ENCODE measurements at places on chromosomes 7 and 10. TPM values are rescaled to one million over a fixed set of nuclear protein-coding genes. Genes with fewer than 3 reads are reported as not detected.
A peak's percentile ranks its signal among the peaks of the same experiment; 100 is the strongest.

NODAL gene
- not detected for total RNA-seq

DNA sequence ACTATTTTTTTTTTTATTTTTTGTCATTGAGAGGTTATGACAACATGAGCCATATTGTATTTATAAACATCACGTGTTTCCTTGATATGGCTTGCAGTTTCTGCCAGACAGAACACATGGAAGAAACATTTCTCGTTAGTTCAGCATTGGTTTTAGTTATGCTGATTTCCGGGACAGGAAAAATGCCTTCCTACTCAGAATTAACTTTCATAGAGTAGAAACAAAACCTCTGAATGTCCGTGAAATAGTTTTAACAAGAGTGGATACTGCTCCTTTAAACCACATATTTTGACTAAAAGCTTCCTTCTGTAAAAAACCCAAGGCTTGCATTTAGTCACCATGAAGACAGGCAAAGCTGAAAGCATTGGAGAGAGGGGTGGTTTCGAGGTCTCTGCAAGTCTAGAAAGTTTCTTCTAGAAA, 240.4 kb downstream of the KIAA1217 start:
- no peak for DNase-seq

GRCh38 chr7:27684491-27684890, 21.8 kb upstream of the HIBADH start:
- DNase-seq = no peak

MSRB2 gene
- total RNA-seq = 16.4 TPM

DNA sequence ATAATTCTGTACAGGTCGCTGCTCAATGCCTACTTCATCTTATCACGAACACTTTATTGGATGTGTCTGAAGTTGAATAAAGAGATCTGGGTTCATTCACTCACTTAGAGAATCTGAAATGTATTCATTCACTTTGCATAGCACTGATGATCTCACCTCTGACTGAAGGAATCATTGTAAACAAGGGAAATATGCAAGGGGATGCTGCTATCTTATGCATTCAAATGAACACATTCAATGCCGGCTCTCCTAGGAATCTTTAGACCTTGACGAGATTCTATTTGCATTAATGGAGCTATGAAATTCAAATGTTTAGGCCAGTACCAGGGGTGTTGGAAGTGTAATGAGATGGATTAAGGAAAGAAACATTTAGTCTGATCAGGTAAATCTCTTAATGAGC, 200.6 kb upstream of the COBL start:
- no peak for DNase-seq

PCGF6 gene
- 10.2 TPM for total RNA-seq

DNA sequence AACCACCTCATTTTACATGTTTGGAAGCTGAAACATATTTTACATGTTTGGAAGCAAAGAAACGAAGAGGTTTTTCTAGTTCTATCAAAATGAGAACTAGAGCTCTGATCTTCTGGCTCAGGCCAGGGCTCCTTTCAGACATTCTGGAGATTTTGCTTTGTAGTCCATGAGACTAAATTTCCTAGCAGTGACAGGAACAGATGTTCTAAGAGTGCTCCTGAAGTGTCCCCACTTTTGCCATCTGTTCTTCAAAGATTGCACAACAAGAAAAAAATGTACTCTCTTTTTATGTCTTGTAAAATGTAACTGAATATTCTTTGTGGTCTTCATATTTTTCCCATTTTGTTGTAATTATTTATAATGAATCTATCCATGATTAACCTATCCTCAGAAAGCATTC, 196.4 kb upstream of the PCLO start:
- DNase-seq = no peak

CPA4 gene
- total RNA-seq = 2.3 TPM

GRCh38 chr7:84633-85020, 107.7 kb upstream of the FAM20C start:
- peak; percentile 56 for DNase-seq

MAGI2 gene
- 51.3 TPM for total RNA-seq

GRM3 gene
- total RNA-seq = not detected

DNA sequence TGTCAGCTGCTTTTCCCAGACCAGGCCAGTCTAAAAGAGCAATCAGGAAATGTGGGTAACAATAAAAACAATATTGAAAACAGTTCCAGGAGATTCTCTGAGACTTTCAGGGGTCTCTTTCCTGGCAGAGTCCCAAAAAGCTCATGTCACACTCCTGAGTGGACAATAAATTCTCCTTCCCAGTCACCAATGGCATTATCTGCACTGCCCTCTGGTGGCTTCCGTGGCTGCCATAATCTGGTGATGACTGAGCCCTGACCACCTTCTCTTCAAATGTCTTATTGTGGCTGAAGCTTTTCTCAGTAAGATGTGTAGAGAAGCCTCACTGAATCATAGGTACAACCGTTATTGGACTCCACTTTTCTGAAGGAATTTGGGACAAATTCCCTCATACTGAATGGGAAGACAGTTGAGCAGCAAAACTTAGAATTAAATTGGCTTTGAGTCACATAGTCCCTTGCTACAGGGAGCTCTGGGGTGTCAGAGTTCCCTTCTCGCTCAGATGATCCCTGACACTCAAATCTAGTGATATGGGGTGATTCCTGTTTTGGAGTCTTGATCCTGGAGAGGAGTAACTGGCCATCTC, 24.4 kb upstream of the ASAH2 start:
- peak; percentile 69 for DNase-seq

GIMAP1 gene
- 8.5 TPM for total RNA-seq

OPN4 gene
- 0.18 TPM for total RNA-seq

LBX1 gene
- not detected for total RNA-seq

- DNase-seq = no peak
Observed at GRCh38 chr7:134512271-134512670, 15.1 kb upstream of the AKR1B10 start.

GRCh38 chr7:98872328-98872924, 2.6 kb upstream of the TMEM130 start:
- no peak for DNase-seq

- peak; percentile 64 for DNase-seq
Observed at GRCh38 chr7:120997882-120998474, 9.5 kb downstream of the CPED1 start.

- no peak for DNase-seq
Observed at GRCh38 chr7:143490717-143491306, 13.1 kb downstream of the TAS2R41 start.

- no peak for DNase-seq
Observed at GRCh38 chr10:33986016-33986415, 651.5 kb upstream of the NRP1 start.

DNA sequence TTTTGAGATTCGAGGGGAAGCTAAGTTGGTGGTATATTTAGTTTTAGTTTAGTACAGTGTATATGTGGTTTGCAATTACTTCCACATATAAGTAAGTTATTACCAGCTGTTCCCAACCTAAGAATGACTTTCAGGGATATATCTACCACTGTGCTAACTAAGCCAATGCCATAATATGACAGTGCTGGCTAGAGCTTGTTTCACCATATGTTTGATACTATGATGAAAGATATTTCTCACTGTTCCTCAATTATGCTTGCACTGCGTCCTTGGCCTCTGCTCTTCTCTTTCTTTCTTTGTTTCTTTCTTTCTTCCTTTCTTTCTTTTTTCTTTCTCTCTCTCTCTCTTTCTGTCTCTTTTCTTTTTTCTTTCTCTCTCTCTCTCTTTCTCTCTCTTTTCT, 113.8 kb upstream of the SKAP2 start:
- no peak for DNase-seq

DNA sequence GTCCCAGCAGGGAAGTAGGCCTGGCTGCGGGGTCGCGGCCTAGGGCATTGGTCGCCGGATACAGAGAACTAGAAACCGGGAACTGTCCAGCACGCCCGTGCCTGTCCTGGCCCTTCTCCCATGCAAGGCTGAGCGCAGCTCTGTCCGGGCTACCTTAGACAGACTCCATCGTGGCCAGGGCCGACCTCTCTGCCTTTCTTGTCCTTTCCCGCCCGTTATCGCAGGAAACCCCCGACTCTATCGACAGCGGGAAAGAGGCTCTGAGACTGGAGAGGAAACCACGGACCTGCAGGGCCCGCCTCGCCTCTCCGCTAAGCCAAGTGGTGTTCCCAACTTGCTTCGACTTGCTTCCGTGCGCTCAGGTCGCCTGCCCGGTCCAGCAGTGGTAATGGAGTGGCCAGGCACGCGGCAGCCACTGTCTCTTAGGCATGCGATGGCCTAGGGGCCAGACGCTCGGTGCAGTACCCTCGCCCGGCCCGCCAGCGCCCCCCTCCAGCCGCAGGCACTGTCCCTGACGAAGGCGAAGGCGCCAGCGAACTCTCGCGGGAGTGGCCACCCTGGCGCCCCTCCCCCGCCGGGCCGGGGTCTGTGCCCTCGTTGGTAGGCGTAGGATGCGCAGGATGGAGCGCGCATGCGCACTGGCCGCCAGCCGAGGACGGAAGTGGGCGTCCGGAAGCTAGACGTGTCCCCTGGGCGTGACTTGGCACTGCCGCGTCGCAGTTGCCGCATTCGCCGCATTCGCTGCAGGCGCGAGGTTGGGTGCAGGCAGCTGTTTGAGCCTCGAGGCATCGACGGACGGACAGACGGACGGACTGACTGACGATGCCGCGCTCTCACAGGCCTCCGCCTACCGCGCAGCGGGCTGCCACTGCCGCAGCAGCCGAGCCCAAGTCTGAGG, 54.4 kb downstream of the MCMBP start:
- peak; percentile 83 for DNase-seq

CTAGE4 gene
- total RNA-seq = 2.3 TPM

DNA sequence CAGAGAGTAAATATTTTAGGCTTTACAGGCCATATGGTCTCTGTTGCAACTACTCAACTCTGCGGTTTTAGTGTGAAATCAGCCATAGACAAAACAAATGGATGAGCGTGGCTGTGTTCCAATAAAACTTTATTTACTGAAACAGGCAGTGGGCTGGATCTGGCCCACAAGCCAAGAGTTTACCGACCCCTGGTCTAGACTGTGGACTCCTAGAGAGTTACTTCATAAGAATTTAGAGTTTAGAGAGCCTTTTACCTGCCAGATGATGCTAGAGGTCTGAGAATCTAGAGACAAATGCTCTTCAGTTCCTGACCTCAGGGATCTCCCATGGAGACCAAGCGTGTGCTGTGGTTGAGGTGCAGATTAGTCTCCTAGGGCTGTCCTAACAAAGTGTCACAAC, 174.8 kb downstream of the PTEN start:
- DNase-seq = no peak

STEAP4 gene
- total RNA-seq = 189 TPM

- DNase-seq = no peak
Observed at GRCh38 chr10:73088304-73088703, 8.4 kb downstream of the P4HA1 start.

DNA sequence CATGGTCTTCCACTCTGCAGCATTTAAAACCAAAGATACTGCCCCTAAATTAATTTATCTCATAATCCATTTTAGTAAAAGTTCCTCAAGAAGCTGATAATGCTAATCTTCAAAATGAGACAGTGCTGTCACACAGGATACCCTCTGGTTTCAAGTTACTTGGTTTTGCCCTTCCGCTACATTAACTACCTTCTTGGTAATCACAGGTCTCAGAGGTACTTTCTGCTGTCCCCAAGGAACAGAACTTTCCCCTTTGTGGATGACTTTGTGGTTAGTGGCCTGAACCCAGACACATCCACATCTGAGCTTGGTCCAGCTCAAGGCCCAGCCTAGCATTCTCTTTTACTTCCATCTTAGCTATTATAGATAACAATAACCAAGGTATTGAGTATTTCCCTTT, 88.8 kb upstream of the TMEM26 start:
- no peak for DNase-seq

FLNC gene
- 11.7 TPM for total RNA-seq

DNA sequence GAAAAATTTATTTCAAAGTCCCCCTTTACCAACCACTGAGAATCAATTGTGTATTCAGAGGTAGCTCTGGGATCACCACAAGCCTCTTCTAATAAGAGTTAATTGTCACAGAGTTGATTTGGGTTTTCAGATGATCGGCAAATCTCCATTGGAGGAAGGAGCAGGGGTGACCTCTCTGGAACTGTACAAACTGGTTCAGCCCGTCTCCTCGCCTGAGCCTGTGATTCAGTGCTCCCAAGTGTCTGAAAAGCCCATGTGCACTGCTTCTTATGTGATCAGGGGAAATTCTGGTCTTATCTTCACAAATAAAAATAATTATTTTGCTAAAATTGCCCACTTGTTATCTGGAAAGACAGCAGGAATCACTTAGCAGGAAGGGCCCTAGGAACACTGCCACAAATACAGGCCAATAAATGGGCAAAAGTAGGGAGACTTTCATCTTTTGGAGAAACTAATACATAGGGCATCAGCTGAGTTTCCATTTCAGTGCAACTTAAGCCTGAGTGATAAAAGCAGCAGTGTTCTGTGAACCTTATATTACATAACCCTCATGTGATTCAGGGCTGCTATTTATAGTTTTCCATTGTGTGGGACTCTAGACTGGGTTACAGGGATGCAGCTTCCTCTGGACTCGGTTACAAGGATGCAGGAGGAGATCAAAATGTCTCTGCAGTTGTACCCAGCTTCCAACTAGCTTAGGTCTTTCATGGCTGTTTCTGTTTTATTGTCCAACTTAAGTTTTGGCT, 32.3 kb downstream of the CDK1 start:
- DNase-seq = no peak

DNA sequence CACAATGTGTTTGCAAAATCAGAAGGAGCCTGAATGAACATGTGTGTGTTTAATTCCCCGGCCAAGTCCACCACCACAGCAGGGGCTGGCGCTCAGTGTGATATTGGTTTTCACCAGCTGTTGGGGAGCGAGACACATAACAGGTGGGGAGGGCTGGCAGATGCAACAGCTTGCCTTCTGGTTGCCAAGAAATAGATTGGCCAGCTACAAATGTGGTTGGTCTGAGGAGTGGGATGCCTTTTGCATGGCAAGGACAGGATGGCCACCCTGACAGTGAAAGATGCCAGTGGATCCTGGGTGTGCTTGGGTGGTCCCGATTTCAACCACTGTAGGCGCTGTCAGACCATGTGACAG, 292.5 kb upstream of the FZD8 start:
- DNase-seq = no peak

GRCh38 chr7:152664636-152665035, 11.3 kb downstream of the XRCC2 start:
- DNase-seq = no peak

GRCh38 chr10:60281792-60282353, 107.8 kb downstream of the ANK3 start:
- DNase-seq = no peak

- no peak for DNase-seq
Observed at GRCh38 chr10:104711302-104711721, 70.2 kb downstream of the SORCS3 start.

HERC4 gene
- total RNA-seq = 95.1 TPM
